Left lung (tissue), 14 donors: ENCODE measurements at places on chromosomes 4 and X. TPM values are rescaled to one million over a fixed set of nuclear protein-coding genes. Genes with fewer than 3 reads are reported as not detected.

DNA sequence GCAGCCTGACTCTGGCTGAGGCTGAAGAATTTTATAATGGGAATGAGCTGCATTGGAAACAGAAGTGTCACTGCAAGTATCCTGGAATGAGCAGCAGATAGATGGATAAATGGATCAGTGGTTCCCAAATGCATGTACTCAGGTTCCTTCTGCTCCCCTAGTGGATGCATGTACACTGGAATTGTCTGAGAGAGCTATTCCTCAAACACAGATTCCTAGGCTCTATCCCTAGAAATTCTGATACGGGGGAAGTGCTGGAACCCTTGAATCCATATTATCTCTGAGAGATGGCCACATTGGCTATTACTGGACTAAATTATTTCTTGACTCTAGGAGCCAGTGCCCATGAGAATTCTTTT, 64.8 kb downstream of the TMEM131L start:
- H3K27me3 ChIP-seq: no peaks in the 10 kb centered on the region
- DNase-seq: no peak
- no peaks in the 10 kb centered on the region for H3K36me3 ChIP-seq
- no peak overlapping the region for H3K4me3 ChIP-seq
- H3K4me1 ChIP-seq: peaks cover 9% of the 10 kb centered on the region

The NAT8L gene
- total RNA-seq: 0.23 TPM

GRCh38 chr4:83947125-83947829, 411.4 kb downstream of the GPAT3 start:
- H3K4me3 ChIP-seq: no peak overlapping the region
- no peaks in the 10 kb centered on the region for H3K4me1 ChIP-seq
- H3K27ac ChIP-seq: no peak overlapping the region
- no peaks in the 10 kb centered on the region for H3K36me3 ChIP-seq

The TCEAL6 gene
- total RNA-seq: not detected

DNA sequence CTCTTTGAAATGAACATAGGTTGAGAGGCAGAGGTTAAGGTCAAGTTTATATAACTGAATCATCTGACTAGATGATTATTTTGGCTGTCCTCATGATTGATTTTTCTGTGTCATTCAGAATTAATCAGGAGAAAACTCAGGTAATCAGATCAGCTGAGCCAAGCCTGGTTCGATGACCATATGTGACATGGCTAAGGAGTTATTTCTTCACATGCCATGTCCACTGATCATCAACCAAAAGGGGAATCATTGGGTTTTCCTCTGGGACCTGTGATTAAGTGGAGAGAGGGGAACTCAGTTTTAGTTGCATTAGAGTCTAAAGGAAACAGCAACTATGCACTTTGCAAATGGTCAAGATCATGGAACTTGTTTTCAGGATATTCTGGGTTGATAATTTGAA, 20.3 kb upstream of the PACRGL start:
- no peaks in the 10 kb centered on the region for H3K36me3 ChIP-seq
- no peak for DNase-seq
- H3K4me3 ChIP-seq: no peak overlapping the region
- no peak overlapping the region for H3K27ac ChIP-seq
- H3K4me1 ChIP-seq: no peaks in the 10 kb centered on the region

- H3K4me1 ChIP-seq: no peaks in the 10 kb centered on the region
- H3K36me3 ChIP-seq: no peaks in the 10 kb centered on the region
- no peaks in the 10 kb centered on the region for H3K27me3 ChIP-seq
- H3K4me3 ChIP-seq: no peak overlapping the region
- H3K27ac ChIP-seq: no peak overlapping the region
Observed at GRCh38 chrX:112163906-112164305, 81.3 kb upstream of the TRPC5 start.

The SPON2 gene
- 66.0 TPM for total RNA-seq

- no peaks in the 10 kb centered on the region for H3K27me3 ChIP-seq
- H3K4me1 ChIP-seq: no peaks in the 10 kb centered on the region
- H3K36me3 ChIP-seq: no peaks in the 10 kb centered on the region
- no peak overlapping the region for H3K4me3 ChIP-seq
- H3K27ac ChIP-seq: no peak overlapping the region
Observed at GRCh38 chr4:70518716-70519115, 347 bp downstream of the AMTN start.
